NCI-H1092 (cell line): ENCODE measurements at places on chromosomes 16 and 17.

DNA sequence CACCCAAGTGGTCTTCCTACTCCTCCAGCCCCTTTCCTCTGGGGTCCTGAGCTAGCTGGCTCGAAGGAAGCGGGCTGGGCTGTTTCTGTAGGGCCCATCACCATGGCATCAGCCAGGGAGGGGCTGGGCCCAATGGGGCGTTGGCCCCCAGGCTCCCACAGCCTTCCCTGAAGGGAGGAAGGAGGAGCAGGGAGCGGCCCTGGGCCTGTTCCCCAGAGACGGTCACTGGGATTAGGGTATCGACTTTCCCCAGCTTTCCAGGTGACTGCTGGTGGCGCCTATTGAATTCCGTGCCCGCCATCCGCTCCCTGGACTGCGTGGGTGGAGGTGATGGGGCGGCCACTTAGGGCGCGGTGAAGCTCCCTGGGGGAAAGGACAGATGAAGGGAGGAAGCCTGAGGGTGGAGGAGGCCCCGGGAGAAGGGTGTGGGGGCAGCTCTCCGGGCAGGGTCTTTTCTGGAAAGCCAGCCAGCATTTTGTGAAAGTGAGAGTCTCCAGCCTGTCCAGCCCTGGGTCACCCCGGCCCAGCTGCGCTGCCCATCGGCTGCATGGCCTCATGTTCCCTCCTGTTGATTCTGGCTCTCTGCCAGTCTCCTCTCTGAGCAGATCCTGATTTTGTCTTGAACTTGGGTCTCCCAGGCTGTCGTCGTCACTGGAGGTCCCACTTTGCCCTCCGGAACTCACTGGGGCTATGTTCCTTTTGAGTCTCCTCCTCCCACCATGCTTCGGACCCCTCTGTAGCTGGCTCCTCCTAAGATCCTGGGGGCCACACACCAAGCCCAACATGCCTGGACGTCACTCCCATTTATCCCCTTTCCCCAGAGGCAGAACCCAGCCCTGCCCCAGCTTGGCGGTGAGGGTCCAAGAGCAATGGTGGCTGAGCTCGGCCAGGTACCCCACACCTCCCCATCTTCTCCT lies 9.8 kb downstream of the NHERF1 start:
- DNase-seq = no peak

DNA sequence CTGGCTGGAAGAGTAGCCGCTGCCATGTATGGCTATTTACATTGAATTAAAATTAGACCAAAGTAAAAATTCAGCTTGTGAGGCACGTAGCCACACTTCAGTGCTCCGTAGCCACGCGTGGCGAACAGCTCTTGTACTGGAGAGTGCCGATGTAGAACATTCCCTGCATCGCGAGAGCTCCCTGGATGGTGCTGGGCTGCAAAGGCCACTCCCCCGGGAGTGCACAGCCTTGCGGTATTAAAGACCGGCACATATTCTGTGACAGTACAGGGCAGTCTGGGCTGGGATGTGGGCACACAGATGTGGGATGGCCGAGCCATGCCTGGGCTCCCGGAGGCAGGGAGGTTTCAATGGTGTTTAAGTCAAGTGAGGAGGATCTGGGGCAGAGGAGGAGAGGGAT lies 102.2 kb downstream of the CMIP start:
- no peak for DNase-seq

GRCh38 chr16:68823401-68824135 lies 19.8 kb upstream of the TANGO6 start:
- DNase-seq = no peak

GRCh38 chr16:15041271-15042004 lies 14.4 kb downstream of the NTAN1 start:
- no peak for DNase-seq

- no peak for DNase-seq
These were observed 74.2 kb downstream of the VPS53 start for GRCh38 chr17:640436-640835.

GRCh38 chr17:58694826-58695225 lies 2.4 kb downstream of the RAD51C start:
- DNase-seq = no peak

DNA sequence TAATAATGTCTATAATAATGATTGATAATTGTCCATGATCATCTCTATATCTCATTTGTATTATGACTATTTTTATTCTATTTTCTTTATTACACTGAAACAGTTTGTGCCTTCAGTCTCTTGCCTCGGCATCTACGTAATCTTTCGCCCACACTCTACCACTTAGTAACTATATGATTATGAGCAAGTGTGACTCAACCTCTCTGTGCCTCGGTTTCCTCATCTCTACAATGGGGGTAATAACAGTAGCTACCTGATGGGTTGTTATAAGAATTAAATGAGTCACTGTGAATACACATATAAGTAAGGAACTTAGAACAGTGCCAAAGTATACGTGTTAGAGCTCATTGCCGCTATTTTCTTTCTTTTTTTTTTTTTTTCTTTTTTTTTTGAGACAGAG lies 3.7 kb upstream of the SLC16A11 start:
- no peak for DNase-seq

DNA sequence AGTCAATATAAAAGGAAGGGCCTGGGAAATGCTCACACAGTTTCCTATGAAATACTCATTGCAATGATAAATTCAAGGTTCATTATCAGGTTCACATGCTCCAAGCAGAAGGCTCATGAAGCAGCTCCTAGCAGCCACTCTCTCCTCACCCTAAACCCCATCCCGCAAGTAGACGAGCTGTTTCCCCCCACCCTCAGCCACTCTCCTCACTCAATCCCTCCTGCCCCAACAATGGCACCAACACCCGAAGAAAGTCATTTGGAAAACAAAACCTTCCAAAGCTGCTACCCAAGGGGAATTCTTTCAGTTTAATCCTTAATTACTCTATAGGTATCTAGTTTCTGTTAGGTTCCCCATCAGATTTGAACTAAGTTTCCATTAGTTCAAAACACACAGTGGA lies 69.7 kb downstream of the CREBBP start:
- no peak for DNase-seq

- DNase-seq = no peak
These were observed 409.5 kb downstream of the CA10 start for GRCh38 chr17:51748749-51749604.

GRCh38 chr16:2429771-2430663 lies 770 bp downstream of the CCNF start:
- no peak for DNase-seq

DNA sequence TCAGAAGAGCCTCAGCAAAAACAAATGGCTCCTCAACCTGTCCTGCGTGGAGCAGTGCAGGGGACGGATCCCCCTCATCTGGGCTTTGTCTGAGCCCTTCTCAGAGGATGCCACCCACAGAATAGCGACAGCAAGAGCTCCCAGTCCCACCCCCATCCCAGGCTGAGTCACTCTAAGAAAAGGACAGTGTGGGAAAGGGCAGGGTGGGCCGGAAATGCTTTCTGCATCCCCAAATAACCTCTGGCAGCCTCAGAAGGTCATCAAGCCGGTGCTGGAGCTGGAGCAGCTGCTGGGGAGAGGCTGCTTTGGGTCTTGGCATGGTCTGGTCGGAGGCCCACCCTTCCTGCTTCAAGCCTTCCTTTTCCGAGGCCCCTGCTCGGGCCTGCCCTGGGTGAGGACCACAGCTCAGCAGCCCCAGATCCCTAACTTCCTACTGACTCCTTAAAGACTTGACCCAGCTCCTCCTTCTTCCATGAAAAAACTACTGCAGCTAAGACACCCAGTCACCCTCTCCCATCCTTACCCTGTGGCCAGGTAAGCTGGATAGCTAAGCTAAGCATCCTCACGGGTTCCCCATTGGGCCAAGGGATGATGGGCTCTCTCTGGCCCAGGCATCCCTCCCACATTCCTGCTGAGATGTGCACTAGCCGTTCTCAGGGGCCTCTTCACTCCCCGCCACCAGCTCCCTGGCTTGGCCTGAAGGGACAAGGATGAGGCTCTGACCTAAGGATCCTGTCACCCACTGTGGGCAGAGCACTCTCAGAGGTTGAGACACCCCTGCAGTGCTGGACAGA lies 8.7 kb downstream of the SLC12A4 start:
- DNase-seq = no peak

- DNase-seq = no peak
These were observed 79.9 kb downstream of the TMEM100 start for GRCh38 chr17:55642741-55643140.

DNA sequence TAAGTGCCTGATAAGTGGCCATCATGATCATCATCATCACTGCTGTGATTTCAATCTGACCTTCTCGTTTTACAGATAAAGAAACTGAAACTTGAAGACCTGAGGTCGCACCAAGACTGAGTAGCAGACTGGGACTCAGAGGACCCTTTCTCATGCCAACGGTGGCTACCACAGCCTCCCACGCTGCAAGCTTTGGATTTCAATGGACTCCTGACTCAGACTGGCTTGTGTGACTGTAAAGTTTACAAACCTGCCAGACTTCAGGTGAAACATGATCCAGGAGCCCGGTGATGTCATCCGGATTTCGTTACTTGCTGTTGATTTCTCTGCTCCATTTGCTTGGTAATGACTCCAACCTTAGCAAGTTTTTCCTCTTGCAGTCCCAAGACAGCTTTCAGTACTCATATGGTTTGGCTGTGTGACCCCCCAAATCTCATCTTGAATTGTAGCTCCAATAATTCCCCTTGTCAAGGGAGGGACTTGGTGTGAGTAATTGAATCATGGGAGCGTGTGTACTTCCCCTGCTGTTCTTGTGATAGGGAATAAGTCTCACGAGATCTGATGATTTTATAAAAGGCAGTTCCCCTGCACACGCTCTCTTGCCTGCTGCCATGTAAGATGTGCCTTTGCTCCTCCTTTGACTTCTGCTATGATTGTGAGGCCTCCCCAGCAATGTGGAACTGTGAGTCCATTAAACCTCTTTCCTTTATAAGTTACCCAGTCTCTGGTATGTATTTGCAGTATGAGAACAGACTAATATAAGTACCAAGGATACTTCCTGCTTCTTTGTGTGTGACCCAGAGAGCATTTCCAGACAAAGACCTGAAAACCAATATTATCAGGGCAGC lies 26.7 kb upstream of the IRX6 start:
- no peak for DNase-seq

GRCh38 chr17:79294459-79295071 lies 219.9 kb downstream of the ENGASE start:
- no peak for DNase-seq

- DNase-seq = no peak
These were observed at the start of gene GUCY2D for GRCh38 chr17:8001976-8002720. GUCY2D (plus strand) TSS chr17:8002615; CDS start chr17:8003048, 433 bp downstream.

DNA sequence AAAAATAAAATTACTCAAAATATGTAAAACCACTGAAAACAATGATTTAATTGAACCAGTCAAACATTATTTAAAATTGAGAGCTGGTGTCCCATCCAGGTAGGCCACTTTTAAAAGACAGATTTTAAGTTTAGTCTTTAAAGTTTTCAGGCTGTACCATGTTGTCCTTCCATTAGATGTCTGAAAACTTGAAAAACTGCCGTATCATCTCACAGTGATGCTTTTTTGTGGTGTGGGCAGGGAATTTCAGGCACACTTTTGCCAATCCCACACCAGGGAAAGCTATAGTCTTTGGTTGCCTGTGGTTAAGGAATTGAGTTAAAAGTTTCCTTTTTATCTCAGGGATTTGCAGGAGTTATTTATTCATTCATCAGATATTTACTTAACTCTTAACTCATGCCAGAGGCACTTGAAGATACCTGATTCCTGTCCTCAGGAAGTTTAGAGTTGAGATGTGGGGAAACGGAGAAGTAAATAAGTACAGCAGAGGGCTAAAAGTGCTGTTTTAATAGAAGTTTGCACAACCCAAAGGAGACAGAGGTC lies 3.2 kb downstream of the SNTB2 start:
- no peak for DNase-seq

GRCh38 chr16:87331241-87331801 lies 14.1 kb upstream of the C16orf95 start:
- DNase-seq = no peak

- DNase-seq = no peak
These were observed 77.3 kb upstream of the CDH5 start for GRCh38 chr16:66289051-66289680.

GRCh38 chr16:59039066-59039720 lies 305.1 kb upstream of the GOT2 start:
- DNase-seq = no peak

DNA sequence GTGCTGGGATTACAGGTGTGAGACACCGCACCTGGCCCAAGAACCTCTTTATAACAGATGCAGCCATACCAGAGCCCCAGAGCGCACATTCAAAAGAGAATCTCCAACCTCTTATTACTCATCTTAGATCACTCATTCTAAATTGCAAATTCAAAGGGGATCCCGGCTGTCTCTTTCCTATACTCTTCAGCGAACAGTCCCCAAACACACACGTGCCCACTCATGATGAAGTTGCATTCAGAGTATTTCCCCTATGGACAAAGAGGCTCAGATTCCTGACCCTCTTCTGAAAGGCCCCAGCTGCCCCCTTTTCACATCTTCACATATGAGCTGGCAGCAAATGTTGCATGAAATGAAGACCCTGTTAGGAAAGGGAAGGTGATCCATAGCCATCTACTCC lies 22.5 kb upstream of the ABR start:
- no peak for DNase-seq
